ENCODE measurements at places on chromosomes 2 and 18.

DNA sequence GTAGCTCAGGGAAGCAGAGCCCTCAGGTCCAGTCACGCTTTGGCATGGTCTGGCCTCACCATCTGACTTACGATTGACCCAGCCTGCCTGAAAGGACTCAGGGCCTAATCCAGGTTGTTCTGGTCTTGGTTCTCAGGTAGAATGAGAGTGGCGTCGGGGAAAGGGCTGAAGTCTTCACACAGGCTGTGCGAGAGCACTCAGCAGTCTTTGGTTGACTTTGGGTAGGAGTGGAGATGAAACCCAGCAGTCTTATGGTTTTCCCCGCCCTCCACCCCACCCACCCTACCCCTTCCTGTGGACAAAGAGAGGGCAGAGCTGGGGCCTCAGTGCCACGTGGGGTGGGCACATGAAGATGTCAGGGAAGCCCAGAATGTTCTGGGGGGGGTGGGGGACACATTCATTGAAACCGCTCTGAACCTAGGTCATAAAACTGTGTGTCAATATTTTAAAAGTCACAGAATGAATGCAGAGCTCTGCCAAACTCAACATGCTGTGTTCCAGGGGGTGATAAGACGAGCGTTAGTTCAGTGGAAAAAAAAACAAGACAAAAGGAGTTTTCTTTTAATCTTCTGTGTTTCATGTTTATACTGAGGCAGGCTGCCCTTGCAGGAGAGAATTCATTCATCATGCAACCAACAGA is 58.6 kb upstream of the ALPP start:
- DNase-seq = no peak

DNA sequence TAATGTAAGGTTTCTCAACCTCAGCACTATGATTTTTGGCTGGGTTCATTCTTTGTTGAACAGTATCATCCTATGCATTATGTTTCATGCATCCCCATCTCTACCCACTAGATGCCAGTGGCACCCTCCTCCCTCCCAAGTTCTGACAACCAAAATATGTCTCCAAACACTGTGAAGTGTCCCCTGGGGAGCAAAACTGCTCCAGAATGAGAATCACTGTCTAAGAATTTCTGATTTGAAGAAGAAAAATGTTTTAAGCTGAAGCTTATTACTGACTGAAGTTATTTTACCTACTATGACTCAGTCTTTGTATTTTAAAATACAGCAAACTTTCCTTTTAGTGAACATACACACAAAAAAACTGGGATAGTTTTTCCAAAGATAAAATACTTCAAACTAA is 3.4 kb downstream of the THADA start:
- no peak for DNase-seq

- no peak for DNase-seq
Observed at GRCh38 chr18:8224576-8224975, 384.7 kb upstream of the RAB12 start.

DNA sequence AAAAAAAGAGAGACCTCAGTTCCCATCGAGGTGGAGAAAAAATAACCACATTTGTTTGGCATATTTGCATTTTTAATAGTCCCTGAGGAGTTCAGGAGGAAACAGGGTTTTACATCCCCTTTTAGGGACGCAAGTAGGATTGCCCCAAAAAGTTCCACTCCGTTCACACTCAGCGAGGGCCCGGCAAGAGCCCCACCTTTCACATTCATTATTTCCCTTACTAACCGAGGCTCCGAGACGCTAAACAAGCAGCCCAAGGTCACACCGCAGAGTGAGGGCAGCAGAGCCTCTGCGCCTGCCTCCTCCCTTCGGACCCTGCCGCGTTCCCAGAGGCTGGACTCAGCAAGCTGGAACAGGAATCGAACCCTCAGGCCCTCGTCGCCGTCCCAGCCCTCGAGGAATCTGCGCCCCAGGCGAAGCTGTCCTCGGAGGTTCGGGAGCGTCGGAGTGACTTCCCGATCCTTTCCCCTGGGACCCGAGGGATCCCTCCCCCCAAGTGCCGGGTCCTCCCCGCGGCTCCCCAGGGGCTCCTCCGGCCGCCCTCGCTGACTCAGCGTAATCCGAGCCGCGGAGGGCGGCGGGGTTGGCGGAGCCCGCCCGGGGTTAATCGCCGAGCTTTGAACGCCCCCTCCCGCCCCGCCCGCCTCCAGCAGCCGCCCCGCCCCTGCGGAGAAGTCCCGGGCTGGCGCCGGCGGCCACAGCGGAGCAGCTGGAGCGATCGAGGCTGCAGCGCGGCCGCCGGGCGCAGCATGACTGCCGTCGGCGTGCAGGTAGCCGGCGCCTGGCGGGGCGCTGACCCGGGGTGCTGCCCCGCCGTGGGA is at the start of gene TMEM37:
TSS of gene TMEM37 (plus strand) at position 700 of the 821 bp plus-strand sequence. CDS start at position 750, 50 bp downstream.
- no peak for DNase-seq

DNA sequence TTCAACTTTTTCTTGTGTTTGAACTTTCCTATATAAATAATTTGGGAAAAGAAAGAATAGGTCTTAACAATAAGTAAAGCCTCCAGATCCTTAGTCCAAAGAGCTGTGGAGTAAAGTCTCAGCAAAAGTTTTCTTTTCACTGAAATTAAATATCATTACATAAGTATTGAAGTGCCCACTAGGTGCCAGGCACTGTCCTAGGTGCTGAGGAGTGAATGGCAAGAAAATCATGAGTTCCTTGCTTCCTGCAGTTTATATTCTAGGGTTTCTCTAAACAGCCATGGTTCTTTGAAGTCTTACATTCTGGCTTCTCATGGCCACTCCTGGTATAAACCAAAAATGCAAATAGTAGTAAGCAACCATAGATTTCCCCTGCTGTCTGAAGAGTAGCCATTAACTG is 59.7 kb downstream of the SPP2 start:
- no peak for DNase-seq

DNA sequence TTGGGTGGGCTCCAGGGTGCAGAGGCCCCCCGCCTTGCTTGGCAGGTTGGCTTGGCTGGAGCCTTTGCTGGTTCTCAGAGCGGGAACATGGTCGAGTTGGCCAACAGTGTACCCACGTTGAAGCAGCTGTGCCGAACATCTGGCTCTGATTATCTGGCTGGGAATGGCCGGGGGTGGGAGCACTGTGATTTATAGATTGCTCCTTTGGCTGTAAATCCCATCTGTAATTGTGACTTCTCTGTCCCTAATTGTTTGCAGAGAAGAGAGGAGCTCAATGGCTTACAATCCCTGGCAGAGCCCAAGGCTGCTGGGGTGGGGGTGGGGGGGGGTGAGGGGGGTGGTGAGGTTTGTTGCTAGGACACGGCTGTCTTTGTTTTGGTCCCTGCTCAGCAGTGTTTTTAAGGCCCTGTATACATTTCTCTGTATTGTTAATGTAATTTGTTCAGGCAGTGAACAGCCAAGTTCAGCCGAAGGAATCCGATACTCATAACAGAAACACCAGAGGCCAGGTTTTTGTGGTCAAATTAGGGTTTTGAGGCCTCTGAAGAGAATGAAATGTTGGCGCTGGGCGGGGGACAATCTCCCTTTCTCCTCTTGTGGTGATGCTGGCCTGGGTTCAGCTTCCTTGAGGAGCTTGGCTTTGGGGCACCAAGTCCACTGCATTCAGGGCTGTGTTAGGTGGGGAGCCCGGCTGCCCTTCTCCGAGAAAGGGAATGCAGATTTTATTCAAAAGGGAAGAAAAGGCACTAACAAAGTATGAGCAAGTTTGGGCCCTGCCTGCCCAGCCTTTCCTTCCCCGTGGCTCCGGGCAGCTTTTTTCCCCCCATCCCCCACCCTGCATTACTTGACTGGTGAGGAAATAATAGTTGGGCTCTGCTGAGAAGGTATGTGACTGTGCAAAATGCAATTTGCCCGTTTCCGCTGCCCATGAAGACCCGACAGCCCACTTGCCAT is 82.5 kb downstream of the TCF7L1 start:
- no peak for DNase-seq

GRCh38 chr2:12721566-12722446 is 5.1 kb downstream of the TRIB2 start:
- no peak for DNase-seq

DNA sequence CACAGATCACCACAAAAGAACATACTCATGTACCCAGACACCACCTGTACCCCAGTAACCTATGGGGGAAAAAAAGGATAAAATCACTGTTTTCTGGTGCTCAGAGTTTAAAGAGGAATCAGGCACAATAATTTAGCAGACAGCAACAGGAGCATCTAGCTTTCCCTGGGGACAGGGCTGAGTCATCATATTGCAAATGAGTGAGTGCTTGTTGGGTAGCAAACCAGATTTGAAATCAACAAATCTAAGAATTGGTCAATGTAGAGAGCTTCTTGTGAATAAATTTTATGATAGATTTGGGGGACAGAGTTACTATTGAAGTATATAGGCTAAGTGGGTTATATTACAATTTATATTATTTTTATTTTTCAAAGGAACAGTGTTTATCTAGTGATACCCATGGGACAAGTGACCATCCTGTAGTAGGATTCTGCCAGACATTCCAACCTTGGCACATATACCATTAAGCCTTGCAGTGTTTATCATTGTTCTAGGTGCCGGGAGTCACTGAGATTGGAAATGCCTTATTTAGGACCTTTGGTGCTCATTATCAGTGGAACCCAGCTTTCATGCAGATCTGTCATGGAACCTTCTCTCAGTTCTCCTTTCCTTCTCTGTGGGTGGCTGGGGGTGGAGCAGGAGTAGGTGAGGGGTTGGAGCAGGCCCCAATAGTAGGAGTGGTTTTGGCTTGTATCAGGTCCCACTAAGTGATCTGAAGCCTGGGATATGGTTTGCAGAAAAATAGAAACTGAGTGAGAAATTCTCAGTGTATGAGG is 117.2 kb downstream of the CERS6 start:
- no peak for DNase-seq

- no peak for DNase-seq
Observed at GRCh38 chr2:138708682-138709241, 71.4 kb downstream of the NXPH2 start.

DNA sequence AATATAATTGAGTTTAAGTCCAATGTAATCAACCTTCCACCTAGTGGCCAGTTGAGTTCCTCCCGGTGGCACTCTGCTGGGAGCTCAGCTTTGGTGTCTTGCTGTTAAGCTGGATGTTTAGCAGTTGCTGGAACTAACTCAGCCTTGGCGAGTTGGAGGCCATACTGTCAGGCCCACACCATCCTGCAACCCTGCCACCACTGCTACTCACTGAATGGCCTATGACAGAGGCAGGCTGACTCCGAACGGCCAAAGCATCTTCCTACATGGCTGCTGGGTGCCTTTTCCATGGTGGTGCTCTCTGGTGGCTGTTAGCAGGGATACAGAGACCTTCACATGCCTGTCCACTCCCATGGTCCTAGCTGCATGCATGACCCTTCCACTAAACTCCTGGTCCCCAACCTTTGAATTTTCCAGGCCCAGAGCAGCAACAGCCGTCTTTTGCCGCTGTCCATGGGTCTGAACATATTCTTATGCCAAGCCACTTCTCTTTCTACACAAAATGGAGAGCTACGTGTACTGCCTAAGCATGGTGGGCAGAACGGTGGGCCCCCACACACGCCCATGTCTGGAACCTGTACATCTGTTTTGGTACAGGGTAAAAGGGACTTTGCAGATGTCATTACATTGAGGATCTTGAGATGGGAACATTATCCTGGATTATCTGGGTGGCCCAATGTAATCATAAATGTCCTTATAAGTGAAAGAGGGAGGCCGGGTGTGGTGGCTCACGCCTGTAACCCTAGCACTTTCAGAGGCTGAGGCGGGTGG is 15.0 kb upstream of the TRAF3IP1 start:
- no peak for DNase-seq

DNA sequence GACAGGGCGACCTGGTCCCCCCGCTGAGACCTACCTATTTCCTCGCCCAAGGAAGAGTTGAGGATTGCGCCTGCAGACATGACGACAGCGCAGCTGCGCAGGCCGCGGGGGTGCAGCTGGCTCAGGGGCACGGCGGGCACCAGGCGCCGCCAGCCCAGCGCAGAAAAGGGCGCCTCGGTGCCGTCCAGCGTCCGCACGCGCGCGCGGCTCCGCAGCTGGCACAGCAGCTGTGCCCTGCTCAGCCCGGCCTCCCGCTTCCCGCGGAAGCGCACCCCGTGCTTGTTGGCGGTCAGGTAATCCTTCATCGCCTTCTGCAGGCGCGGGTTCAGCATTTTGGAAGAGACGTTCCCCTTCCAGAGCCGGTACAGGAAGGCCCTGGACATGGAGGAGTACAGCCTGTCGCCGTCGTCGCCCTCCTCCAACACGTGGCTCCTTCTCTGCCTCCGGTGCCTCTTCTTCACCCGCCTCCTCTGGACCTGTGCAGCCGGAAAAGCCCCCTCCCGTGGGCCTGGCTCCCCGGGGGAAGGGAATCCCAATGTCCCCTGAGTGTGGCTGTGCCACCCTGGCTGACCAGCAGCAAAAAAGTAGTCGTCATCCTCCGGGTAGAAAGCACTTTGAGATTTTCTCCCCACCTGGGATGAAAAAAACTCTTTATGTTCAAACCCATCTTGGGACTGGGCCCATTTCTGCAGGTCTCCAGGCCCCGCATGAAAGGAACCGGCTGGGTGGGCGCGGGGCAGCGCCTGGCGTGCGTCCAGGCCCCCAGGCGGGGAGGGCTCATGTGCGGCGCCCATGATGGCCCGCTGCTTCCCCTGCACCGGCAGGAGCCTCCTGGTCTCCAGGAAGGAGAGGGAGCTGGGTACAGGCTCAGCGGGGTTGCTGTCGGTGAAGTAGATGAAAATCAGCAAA is 42.7 kb downstream of the ST6GAL2 start:
- no peak for DNase-seq

DNA sequence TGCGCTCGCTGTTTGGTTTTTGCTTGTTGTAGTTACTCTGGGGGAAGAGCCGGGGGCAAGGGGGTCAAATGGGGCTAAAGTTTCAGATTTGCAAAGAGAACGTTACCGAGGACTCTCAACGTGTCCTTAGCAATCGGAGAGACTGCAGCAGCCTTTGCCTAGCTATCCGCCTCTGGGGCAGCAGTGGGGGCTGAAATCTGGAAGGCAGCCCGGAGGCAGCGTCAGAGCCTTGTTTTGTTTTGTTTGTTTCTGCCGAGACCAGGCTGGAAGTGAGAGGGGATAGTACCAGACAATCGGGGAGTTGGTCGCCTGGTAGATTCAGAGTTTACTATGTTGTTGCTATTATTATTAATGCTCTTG is 1.2 kb downstream of the CDH20 start:
- DNase-seq = no peak

DNA sequence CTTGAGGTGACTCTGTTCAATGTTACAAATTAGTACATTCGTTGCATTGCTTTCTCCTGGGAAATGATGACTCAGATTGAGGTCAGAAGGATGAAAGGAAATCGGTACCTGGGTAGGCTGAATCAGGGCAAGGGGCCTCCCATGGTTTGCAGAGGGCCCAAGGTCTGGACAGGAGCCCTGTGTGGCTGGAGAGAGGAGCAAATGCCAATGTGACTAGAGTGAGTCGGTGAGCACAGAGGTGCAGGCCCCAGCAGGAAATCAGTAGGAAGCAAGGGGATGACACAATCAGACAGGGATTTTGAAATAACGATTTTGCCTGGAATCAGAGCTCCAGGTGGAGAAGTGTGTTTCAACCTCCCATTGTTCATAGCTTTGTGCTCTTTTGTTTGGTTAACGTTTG is 118.9 kb downstream of the CCDC102B start:
- no peak for DNase-seq

- no peak for DNase-seq
Observed at GRCh38 chr2:100799686-100800085, 20.3 kb upstream of the NPAS2 start.
